AML-193 (cell line): ENCODE measurements at places on chromosomes 3 and 15.

GRCh38 chr3:169041677-169042171 is 621.8 kb downstream of the MECOM start:
- DNase-seq = peak; percentile 47

DNA sequence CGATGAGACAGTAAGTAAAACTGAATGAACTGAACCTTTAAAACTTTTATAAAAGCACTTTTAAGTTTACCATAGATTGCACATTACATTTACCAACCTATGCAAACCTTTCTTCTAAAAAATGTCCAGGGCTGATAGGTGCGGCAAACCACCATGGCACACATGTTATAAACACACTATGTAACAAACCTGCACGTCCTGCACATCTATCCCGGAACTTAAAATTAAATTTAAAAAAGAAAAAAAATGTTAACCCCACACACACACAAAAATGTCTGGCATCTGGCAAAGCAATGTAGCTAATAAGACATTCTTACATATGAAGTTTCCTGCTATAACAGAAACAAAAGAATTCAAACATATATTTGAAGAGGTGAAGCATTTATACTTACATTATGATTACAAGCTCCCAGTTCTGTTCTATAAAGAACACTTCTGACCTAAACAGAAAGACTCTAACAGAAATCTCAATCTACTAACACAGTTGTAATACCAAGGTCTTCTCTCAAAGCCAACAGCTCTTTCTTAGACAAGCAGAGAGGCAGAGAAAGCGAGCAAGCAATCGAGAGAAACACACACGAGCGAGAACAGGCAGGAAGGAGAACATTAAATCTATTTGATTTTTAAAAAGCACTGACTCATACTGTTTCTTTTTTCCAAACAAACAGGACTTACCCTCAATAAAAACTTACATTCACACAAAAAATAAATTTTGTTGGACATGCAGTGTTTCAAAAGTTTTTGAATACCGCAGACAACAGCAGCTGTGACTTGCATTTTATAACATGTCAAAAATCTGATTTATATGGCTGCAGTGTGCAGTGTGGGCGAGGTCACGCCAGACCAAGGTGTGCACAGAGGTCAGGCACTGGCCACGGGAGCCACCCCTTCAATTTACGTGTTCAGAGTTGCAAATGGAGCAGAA is at the start of gene NRG4:
TSS of gene NRG4 (minus strand) at position 798 of the 925 bp plus-strand sequence. CDS start 1,194 bp downstream, outside the sequence.
- peak; percentile 11 for DNase-seq

- no peak for DNase-seq
These were observed 12.6 kb downstream of the DUSP7 start for GRCh38 chr3:52043750-52044149.

DNA sequence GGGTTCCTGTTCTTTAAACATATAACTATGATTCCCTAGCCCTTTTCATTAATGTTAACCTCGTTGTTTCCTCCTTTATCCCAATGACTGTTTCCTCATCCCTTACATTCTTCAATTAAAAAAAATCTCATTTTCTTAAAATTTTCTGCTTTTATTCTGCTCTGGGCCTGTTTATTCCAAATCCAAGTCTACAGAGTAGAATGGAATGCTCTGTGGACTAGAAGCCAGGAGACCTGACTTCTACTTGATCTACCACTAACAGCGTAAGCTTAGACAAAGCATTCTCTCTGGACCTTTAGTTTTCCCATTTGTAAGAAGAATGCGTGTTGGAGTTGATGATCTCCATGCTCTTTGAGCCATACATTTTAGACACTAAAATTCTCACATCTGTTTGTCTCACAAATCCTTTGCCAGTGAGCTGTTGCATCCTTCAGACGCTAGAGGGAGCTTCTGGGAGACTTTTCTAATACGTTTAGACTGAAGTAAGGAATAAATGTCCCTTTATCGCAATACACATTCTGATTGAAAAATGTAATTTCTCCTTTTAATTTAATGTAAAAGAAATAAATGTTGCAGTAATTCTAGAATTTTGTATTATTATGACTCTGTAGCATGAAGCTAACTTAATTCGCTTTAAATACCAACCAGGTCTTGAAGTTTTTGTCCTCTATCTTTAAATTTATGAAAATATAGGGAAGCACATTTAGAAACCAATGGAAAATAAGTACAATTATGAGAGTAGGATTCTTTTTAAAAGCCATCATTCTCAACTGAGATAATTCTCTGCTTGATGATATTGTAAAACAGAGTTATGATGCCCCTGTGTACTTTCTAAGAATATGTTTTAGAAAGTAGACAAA is 21.7 kb upstream of the GMNC start:
- peak; percentile 72 for DNase-seq

GRCh38 chr3:196408565-196409300 is 23.5 kb downstream of the UBXN7 start:
- no peak for DNase-seq

- no peak for DNase-seq
These were observed 349.5 kb upstream of the POU1F1 start for GRCh38 chr3:87625876-87626275.

- DNase-seq = no peak
These were observed at the start of gene PDE8A for GRCh38 chr15:84981711-84982300. Gene PDE8A, plus strand, starts transcription at chr15:84981856. Its CDS starts 307 bp downstream, at chr15:84982163.

DNA sequence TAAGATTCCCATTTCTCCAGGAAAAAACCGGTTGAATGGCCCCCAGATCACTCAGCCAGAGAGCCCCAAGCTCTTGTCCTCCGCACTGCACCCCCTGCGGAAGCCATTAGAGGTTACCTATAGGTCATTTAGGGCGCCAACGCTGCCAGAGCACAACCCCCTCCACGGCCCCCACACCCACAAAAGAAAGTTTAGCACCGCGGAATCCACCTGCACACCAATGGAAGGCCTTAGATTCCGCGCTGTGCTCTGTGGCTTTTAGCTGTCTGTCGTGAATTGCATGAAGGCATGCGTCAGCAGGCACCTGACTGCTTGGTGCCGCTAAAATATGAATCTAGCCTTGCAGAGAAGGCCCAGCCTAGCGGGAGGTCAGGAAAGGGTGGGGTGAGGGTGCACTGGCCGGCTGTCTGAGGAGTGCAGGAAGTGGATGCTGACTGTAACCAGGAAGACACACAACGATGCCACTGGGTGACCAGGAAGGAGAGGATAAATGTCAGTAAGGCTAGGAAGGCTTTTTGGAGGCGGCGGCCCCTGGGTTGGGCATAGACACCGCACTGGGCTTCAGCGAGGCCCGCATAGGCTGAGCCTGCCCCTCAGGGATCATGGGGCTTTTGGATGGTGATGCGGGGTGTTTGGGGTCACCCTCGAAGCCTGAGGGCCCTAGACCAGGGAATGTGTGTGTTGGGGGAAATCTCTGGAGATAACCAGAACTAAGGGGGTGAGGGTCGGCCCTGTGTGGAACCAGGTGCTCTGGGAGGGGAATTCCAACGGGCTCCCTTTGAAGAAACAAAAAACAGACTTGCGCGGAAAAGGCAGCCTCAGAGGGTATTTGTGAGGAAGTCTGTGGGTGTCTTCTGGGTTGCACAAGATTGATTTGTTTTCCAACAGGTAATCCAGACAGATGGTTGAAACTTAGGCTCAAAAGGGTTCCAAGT is 976 bp upstream of the NUP210 start:
- peak; percentile 94 for DNase-seq

GRCh38 chr3:45544717-45545296 is 49.7 kb upstream of the LIMD1 start:
- DNase-seq = no peak

DNA sequence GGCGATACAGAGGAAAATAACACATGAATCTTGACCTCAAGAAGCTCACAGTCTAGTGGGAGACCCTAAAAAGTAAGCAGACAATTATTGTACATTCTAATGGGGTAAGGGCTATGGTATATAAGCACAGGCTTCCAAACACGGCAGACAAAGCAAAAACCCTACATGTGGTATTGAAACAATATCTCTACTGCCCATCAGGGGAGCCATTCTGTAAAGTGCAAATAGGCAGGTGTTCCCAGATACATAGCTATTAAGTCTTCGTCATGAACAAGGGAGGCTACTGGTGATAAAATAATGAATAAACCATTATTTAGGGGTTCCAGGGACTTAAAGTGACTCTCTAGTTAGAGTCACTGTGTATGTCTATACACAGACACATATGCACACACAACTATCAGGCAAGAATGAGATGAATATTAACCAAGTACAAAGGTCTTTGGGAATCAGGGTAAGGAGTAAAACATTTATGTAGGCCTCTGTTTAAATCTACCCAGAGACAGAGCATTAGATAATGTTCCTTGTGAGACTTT is 38.7 kb upstream of the ASB14 start:
- no peak for DNase-seq

DNA sequence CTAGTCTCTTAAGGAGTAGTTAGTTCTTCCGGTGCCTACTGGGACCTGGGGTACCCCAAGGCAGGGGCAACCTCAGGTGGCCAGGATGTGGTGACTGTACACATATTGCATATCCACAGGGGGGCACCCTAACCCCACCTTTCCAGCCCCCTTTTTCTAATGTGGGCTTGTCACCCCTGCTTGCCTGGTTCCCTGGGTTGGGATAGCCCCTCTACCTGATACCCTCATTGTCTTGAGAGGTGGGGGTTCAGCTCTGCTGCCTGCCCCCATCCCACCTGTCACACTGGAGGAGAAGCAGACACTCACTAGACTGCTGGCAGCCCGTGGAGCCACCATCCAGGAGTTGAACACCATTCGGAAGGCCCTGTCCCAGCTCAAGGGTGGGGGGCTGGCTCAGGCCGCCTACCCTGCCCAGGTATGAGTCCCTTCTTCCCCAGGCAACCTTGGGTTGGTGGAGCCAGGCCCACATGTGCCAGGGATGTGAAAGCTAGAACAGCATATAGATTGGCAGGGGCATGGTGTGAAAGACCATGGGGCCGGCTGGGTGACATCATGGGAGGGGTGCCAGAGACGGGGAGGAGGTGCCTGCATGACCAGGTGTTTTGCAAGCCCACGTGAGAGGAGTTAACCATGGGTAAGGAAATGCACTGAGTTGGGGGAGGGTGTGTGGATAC is 4.0 kb downstream of the GLYCTK start:
- peak; percentile 41 for DNase-seq

GRCh38 chr15:80870366-80870765 is 91.2 kb downstream of the CEMIP start:
- DNase-seq = no peak

GRCh38 chr3:31402117-31402516 is 130.6 kb upstream of the STT3B start:
- peak; percentile 67 for DNase-seq

DNA sequence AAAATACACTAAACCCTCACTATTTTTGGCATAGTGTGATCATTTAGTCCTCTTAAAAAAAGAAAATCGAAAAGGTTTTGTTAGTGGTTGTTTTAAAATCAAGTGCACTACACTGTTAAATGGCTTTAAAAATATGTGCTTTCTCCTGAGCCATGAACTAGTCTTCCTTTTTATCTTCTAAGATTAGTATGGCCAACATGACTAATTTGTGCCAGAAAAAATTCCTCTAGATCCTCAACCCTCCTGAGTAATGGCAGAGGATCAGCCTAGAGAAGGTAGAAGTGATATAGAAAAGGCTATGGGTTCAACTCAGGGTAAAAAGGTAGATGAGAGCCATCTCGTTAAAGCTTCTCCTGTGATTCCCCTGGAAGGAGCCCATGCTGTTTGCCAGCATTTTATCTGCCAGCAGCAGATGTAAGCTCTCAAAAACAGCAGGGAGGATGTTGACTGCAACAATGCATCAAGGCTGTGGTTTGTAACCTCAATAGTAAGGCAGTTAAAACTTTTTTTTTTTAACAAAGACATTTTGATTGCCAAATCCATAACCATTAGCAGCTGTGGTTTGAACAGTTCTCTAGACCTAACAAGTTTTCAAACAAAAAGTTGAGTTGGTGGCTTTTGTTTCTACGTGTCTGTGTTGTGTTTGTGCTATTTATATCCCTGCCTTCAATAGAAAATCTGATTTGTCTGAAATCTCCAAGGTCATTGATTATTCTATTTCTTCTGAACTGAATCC is 30.2 kb upstream of the ZNF609 start:
- DNase-seq = peak; percentile 90
